ENCODE measurements at places on chromosomes 12 and 14. TPM values are rescaled to one million over a fixed set of nuclear protein-coding genes. Genes with fewer than 3 reads are reported as not detected.

DNA sequence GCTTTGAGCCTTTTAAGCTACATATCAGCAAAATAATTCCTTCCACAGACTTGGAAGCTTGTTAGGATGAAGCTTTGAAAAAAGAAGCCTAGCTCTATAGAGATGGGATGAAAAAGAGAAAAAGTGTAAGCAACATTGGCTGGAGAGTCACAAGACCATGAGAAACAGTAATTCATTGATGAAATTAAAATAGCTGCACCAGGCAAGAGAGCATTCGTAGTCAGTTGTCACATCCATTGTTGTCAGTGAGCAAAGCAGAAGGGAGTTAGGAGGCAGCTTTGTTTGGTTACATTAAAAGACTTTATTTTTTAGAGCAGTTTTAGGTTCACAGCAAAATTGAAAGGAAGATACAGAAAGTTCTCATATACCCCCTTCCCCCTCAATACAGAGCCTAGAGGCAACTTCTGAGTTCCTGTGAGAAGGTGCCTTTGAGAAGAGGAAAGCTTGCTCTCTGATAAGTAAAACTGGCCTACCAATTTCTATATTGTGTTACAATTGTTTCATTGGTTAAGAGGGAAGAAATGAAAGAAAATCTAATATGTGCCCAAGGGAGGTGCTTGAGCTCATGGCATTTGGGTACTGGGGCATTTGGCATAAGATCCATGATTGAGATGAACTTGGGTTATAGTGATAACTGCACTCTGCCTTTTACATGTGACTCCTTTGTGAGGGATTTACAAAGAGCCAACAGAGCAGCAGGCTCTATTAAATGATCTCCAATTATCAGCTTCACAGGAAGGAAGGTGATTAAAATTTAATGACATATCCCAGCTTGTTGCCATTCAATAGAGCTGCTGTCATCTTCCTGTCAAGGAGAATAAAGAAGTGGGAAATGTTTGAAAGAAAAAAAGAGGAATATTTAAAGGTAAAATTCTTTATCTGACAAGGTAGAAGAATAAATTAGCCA is 361.3 kb upstream of the TMTC1 start:
- DNase-seq, result no peak

The TC2N gene
- 6.4 TPM for total RNA-seq

- no peak for DNase-seq
Measured at GRCh38 chr12:107581619-107582015, 104.0 kb upstream of the PWP1 start.

The SSTR1 gene
- total RNA-seq, result 0.23 TPM

- DNase-seq, result no peak
Measured at GRCh38 chr14:88482524-88482923, 72.3 kb downstream of the PTPN21 start.

The PLCZ1 gene
- total RNA-seq, result not detected

The NEUROD4 gene
- total RNA-seq, result not detected
